Foreskin fibroblast (primary cell): ENCODE measurements at places on chromosomes 12 and 14.

- DNase-seq = no peak
Measured at GRCh38 chr14:35826952-35827416, 846 bp downstream of the BRMS1L start.

DNA sequence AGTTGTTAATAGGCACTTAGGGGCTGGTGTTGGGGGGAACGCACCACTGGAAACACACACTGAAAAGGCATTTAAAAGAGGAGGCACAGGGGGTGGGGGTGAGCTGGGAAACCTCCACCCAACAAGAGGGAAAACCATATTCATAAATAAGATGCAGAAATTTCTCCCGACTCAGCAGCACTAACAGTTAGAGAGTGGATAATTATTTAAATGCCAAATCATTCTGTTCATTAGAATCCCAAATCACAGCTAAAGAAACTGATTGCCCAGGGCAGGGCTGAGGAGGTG lies 60.7 kb upstream of the FAM222A start:
- DNase-seq = no peak

- DNase-seq = no peak
Measured at GRCh38 chr14:22469538-22470303, 119.3 kb downstream of the DAD1 start.

- no peak for DNase-seq
Measured at GRCh38 chr12:116067892-116068291, 209.6 kb downstream of the MED13L start.

- DNase-seq = peak; percentile 39
Measured at GRCh38 chr14:54737132-54737711, 165.4 kb downstream of the GCH1 start.

DNA sequence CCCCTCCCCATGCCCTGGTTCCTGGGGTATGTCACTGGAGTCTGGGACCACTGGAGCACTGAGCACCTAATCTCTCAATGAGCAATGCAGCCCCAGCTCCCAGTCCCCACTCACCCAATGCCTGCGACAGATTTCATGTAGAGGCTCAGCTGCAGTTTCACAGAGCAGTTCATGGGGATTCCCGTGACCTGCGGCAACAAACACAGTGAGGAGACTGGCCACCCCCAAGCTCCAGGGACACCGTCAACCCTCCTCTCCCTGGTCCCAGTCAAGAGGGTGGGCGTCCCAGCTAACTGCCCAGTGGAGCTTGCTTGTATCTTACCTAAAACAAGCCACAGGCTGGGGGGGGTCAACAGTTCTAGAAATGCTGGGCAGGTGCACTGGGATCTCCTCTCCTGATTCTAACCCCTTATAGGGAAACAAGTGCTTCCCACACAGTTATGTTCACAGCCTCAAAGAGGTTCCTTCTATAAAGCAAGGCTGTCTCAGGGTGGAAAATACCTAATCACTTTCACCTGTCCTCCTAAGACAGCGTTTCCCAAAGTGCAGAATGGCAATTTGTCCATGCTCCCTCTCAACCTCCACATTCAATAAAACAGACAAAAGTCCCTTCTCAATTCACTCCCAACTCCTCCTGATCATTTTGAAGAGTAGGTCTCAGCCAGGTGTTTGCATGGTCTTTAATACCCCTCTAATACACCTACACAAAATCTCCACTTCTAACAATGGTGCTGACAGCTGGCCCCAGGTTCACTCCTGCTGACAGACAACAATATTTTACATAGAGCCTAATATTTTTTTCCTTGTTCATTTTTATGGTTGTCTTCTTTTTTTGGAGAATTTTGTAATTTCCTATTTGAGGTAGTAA lies 68.3 kb downstream of the SCARB1 start:
- DNase-seq = no peak

- DNase-seq = no peak
Measured at GRCh38 chr14:91523972-91524371, 13.9 kb upstream of the PPP4R3A start.

- DNase-seq = no peak
Measured at GRCh38 chr14:104595116-104595675, 9.4 kb downstream of the TMEM179 start.

GRCh38 chr12:96248136-96248931 lies 54.2 kb downstream of the ELK3 start:
- no peak for DNase-seq

DNA sequence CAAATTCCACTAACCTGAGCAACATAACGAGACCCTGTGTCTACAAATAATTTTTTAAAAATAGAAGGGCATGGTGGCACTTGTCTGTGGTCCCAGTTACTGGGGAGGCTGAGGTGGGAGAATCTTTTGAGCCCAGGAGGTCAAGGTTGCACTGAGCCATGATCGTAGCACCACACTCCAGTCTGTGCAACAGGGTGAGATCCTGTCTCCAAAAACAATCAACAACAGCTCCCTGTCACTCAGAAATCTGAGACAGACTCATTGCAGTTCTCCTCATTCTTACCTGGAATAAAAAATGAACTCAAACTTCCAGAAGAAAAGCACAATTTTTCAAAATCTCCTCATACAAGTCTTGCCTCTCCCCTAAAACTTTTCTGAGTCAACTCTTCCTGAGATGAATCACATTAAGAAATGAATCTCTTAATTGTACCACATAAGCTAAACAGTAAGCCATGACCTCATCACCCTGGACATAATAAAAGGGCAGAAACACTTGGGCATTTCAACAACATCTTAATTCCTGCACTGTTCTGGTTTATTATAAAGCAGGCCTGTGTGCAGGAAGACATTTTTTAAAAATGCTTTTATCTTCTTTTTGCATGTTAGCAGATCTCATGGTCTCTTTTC lies 214.3 kb upstream of the CDKN3 start:
- peak; percentile 83 for DNase-seq

GRCh38 chr14:61188196-61188595 lies 92.9 kb downstream of the TMEM30B start:
- peak; percentile 26 for DNase-seq

GRCh38 chr12:91988086-91988923 lies 157.3 kb downstream of the BTG1 start:
- no peak for DNase-seq

GRCh38 chr12:106135075-106135474 lies 3.7 kb downstream of the NUAK1 start:
- DNase-seq = no peak

DNA sequence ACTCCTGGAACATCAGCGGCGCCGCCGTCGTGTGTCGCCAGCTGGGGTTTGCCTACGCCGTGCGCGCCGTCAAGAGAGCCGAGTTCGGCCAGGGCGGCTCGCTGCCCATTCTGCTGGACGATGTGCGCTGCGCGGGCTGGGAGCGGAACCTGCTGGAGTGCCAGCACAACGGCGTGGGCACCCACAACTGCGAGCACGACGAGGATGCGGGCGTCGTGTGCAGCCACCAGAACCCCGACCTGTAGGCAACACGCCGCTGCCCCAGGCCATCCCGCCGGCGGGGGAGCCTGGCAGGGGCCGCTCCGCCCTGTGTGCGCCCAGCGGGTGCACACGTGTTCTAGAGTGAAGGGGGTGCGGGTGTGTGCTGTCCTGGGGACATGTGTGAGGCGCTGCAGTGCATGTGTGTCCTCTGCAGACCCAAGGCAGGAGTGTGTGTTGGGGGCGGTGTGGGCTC lies 8.7 kb upstream of the CYP46A1 start:
- no peak for DNase-seq

- DNase-seq = no peak
Measured at GRCh38 chr14:69773571-69774276, 6.8 kb downstream of the SRSF5 start.

- DNase-seq = peak; percentile 99
Measured at GRCh38 chr14:34650786-34651584, 21.0 kb upstream of the SNX6 start.

- no peak for DNase-seq
Measured at GRCh38 chr12:97967831-97968230, 505.2 kb downstream of the RMST start.

DNA sequence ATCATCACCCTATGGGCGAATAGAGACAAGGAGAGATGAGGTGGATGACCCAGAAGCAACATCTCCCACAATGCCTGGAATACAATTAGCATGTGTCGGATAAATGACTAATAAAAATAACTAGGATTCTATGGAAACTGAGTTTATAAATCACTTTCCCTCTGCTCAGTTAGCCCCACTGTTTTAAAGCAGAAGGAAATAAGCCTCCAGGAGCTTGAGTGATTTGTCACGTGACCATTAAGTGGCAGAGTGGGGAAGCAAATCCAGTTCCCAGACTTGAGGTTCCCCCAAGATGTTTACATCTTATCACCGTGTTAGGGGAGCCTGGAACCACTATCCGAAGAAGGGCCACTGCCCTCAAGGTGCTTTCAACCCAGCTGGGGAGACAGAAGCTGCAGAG lies 136.5 kb upstream of the CCND2 start:
- no peak for DNase-seq

GRCh38 chr12:103178366-103179080 lies 221.0 kb downstream of the ASCL1 start:
- DNase-seq = no peak

GRCh38 chr12:460261-461230 lies 807 bp downstream of the B4GALNT3 start:
- peak; percentile 30 for DNase-seq

DNA sequence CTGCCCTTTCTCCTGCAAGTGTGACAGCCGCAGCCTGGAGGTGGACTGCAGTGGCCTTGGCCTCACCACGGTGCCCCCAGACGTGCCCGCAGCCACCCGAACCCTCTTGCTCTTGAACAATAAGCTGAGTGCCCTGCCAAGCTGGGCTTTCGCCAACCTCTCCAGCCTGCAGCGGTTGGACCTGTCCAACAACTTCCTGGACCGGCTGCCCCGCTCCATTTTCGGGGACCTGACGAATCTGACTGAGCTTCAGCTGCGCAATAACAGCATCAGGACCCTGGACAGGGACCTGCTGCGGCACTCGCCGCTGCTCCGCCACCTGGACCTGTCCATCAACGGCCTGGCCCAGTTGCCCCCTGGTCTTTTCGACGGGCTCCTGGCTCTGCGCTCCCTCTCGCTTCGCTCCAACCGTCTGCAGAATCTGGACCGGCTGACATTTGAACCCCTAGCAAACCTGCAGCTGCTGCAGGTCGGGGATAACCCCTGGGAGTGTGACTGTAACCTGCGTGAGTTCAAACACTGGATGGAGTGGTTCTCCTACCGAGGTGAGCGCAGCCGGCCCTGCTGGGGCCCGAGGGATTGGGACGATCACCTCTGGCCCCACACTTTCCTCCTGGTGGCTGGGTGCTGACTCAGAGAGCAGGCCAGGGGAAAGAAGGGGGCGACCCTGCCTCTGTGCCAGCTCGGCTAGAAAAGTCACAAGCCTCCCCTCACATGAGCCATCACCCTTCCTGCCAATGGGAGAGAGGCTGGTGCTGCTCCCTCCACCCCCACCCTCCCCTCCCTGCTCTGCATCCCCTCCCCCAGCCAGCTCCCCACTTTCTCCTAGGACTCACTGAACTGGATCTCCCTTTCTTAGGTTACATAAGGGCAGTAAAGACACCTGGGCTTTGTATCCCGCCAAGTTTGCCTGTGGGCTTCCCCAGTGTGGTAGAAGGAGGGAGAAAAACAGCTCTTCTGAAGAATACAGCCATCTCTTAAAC lies 10.9 kb downstream of the LRTM2 start:
- DNase-seq = peak; percentile 83

DNA sequence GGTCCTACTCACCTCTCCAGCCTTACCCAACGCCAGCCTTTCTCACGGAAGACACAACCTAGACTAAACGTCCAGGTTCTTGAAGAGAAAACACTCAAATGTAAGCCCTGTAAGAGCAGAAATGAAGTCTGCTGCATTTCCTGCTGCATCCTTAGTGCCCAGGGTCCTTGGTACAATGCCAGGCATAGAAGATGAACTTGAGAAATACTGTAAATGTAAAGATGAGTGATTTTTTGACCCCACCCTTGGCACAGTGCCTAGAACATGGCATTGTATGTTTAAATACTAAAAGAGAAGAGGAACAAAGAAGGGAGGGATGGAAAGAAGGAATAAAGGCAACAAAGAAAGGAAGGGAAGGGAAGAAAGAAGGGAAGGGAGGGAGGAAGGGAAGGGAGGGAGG lies 514.6 kb downstream of the MED13L start:
- peak; percentile 38 for DNase-seq

DNA sequence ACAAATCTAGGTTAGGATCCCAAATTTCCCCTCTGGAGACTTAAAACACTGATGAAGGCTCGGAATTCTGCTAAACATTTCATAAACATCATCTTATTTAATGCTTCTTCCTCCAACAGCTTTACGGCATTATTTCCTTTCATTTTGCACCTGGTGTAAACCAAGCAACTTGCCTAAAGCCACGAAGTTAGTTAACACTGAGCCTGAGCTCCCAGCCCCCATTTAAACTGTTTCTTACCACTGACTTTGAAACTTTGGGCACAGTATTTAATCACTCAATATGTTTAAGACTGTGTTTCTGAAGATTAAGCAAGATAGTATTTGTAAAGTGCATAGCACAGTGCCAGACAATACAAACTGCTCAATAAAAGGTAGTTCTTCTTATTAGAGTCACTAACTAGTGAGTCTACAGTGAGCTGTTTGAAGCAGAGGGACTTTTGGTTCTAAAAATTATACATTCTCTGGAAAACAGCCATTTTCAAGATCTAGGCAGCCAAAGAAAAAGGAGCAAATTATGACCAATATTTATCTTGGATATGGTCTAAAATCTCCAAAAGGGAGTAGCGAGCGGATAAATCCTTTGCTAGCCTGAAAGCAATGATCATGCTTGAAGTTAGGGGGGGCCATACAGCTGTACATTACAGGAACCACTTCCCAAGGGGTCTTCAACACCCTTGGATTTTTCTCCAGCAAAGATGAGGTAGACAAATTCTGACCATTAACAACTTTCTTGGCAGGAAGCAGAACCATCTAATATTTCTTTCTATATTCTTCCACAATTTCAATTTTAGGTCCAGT lies 4.0 kb downstream of the EGLN3 start:
- no peak for DNase-seq

DNA sequence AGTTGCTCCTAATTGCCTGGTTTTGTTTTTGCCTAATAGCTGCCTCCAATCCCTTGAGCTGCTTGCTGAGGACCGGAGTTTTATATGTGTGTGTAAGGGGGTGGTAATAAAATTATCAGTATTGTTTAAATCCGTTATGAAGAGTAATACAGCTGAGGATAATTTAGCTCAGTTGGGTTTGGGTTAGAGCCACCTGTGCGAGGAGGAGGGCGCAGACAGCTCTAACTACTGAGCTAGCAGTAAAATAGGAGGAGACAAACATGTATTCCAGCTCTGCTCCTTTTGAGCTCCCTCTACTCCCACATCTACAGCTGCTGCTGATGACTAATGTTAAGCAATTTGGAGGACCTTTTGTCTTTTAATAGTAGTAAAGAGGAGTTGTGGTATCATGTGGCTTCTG lies 61.5 kb downstream of the SPATS2 start:
- DNase-seq = peak; percentile 57

GRCh38 chr12:30440826-30441602 lies 254.7 kb downstream of the IPO8 start:
- peak; percentile 17 for DNase-seq

GRCh38 chr12:18681818-18682217 lies 56.0 kb downstream of the PLCZ1 start:
- no peak for DNase-seq

DNA sequence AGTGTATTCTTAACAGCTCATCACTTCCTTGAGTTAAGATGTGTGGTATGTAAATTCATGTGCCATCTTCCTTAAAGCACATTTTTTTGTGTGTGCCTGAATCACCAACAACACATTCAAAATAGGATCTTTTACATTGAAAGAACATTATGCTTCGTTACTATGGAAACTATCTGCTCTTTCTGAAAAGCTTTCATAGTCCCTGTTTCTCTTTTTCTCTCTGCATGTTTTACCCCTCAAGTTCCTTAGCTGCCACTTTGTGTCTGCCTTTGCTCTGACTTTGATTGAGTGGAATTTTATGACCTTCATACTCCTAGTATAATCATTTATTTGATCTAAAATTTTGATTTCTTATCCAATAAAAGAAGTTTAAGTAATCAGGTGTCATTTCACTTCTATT lies 880.3 kb upstream of the FOXG1 start:
- no peak for DNase-seq

GRCh38 chr14:60760644-60761364 lies 26.2 kb downstream of the MNAT1 start:
- no peak for DNase-seq
